ENCODE measurements at places on chromosomes 16 and 17.

- DNase-seq = no peak
Observed at GRCh38 chr16:69804297-69804696, 42.2 kb downstream of the WWP2 start.

GRCh38 chr16:78843978-78844377, 744.5 kb downstream of the WWOX start:
- DNase-seq = no peak

- no peak for DNase-seq
Observed at GRCh38 chr16:85940214-85940613, 41.3 kb downstream of the IRF8 start.

- DNase-seq = no peak
Observed at GRCh38 chr17:29709866-29710519, 87.3 kb upstream of the CORO6 start.

DNA sequence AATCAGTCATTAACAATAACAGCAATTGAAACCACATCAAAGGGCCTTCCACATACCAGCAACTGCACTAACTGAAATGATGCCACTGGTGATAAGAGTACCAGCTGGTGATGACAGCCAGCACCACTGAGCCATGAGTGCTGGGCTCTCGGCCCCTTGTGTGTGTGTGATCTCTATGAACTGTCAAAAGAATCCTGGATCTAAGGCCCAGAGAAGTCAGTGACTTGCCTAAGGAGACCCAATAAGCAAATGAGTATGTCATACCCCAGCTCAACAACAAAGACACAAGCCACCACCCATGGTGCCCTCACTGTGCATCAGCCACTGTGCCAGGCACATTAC, 220.9 kb downstream of the ZNF423 start:
- no peak for DNase-seq

DNA sequence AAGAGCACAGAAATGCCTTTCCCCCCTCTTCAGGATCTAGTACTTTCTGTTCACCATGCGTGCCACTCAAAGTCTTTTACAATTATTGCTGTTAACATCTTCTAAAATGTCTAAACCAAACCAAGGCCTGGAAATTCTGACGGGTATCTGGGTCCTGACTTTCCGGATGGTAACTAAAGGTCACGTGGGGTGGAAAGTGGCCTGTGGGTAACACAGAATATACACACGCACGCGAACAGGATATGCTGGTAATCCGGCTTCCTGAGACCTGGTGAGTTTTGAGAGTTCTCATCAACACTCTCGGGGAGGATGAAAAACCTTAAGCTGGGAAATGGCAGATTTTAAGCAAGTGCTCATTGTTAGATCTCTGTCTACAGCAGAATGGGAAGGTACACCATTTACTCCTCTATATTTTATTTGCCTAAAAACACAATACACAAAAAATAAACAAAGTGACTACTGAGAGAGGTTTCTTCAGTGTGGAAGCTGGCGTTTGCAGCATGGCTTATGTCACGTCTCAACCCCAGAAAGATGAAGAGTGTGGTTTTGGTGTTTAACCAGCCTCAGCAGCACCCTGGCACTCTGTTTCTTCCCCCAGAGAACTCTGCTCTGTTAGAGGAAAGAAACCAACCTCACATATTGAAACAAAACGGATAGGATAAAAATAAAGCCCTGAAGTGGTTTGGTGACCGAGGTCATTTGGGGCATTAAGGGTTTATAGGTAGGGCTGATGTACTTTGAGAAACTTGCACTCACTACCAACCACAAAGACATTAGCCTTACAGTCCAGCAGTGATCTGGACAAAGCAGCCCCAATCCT, 37.3 kb downstream of the SMG6 start:
- no peak for DNase-seq

DNA sequence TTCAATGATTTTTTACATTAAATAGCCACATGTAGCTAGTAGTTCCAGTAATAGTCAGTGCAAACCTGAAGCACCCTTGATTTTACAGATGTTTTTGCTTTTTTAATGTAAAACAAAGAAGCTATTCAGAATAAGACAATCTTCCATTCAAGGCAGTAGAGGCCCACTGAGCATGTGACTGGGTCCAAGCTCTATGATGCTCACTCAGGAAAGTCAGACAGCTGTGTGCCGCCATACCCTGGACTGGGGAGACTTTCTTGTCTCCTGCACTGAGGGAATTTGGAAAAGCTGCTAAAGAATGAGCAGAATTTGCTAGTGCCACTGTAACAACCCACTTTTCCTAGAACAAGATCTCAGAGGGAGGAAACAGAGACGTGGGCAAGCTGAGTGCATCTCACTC, 11.5 kb downstream of the CENPN start:
- no peak for DNase-seq

- DNase-seq = no peak
Observed at GRCh38 chr16:86635176-86635876, 57.0 kb downstream of the FOXL1 start.

DNA sequence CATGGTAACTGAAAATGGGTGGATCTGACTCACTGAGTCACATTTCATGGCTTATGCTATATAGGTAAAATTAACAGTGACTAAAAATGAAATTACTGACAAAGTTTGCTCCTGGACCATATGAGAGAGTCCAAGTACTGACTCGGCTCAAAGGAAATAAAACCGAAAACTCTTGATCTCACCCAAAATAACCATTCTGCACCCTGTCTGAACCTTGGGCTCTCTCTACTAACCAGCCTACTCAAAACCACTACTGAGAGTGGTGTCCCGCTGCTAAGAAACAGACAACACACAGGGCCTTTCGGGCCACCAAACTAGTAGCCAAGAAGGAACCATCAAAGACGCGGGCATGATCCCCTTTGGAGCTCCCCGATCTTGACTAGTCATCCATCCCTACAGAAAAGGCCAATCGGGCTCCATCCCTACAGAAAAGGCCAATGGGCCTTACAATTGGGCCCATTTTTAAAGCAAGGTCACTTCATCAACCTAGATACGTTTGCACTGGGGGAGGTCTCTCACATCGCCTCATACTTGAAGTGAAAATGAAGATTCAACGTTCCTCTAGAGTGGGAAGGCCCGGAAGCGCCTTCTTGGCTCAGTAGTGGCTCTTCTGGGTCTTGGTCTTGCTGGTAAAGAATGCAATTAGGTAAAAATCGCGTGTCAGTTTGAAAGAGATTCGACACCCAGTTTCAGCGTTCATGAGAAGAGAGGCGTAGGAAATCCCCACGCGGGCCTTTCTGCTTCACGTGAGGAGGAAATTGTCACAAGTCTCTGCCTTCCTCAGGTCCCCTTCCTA, 720 bp upstream of the ZPBP2 start:
- no peak for DNase-seq

DNA sequence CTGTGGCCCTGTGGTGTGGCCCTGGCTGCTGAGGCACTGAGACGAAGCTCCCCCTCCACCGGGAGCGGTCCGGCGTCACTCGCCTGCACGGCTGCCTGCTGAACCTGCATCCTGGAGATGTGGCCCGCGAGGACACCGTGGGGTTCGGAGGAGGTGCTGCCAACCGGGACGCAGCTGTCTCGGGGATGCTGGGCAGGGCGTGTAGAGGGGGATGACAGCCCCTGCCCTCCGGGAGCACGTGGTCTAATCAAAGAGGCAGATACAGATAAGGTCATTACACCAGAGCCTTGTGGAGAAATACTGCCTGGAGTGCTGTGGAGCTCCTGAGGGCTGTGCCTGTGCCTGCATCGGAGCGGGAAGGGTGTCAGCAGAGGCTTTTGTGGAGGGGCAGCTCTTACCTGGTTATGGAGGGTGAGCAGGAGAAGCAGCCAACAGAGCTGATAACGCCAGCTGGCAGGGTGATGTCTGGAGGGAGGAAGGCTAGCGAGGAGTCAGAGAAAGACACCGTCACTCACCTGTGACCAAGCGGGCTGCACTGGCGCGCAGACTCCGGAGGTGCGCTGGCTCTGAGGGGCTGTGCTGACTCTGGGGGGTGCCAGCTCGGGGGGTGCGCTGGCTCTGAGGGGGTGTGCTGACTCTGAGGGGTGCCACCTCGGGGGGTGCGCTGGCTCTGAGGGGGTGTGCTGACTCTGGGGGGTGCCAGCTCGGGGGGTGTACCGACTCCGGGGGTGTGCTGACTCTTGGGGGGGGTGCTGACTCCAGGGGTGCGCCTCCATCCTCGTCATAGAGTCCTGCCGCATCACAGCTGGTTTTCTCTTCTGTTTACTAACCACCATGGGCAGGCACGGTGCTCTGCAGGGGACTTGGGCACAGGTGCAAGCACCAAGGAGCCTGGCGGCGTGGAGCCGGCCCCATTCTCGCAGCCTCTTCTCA, 104.7 kb upstream of the CHMP6 start:
- no peak for DNase-seq

DNA sequence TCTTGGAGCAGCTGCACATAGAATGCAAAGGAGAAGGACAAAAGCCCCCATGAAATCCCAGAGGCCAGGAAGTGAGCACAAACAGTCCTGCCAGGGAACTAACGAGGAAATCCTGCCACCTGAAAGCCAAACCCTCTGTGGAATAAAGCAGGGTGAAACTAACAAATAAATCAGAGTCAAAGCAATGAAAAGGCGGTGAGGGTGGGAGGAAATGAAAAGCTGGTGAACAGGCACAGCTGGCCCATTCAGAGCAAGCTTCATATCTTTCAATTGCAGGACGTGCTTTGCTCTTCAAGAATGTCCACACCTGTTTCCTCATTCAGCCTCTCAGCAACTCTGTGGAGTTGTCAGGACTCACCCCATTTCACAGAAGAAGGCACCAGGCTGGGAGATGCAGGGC, 108.1 kb downstream of the ABCC12 start:
- DNase-seq = no peak

- no peak for DNase-seq
Observed at GRCh38 chr17:31289790-31290189, 7.2 kb downstream of the OMG start.

- DNase-seq = no peak
Observed at GRCh38 chr17:30586818-30587595, 109.8 kb downstream of the GOSR1 start.

DNA sequence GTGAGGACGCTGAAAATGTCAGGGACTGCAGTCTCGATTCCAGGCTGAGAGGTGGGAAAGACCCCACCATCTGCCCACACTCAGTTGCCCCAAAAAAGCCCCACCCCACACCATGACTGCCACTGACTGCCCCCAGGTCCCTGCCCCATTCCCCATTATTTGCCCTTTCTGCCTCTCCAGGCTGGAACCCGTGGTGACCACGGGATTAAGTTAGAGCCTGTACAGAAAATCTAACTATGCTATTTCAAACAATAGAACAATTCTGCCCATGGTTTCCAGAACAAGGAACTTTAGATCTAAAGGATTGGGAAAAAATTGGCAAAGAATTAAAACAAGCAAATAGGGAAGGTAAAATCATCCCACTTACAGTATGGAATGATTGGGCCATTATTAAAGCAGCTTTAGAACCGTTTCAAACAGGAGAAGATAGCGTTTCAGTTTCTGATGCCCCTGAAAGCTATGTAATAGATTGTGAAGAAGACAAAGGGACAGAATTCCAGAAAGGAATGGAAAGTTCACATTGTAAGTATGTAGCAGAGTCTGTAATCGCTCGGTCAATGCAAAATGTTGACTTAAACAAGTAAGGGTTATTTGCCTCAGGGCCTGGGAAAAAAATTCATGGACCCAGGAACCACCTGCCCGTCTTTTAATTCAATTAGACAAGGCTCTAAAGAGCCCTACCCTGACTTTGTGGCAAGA, 14.4 kb downstream of the FLYWCH1 start:
- DNase-seq = no peak

DNA sequence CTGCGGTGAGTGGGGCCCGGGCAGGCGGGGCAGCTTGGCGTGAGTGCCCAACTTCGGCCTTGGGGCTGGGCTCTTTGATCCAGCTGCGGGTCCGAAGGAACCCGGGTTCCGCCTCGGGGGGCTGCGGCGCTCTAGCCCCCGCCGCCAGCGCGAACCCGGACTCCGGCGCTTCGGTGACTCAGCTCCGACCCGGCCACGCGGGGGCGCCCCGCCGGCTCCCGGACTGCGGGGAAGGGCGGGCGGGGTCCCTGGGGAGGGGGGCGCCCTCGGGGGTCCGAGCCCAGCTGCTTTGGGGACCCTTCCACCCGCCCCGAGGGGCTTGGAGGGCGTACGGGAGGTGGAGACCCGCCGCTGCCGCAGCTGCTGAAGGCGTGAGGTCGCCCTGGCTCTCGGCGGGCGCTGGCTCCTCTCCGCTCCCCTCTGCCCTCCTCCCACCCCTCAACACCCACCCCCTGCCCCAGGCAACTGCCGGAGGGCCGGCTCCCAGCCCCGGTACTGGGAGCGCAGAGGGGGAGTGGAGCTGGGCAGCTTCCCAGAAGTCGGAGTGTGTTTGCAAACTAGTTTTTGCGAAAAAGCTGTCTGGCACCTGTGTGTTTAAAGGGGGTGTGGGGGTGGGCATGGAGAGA, 516 bp downstream of the CPNE2 start:
- DNase-seq = peak; percentile 50

DNA sequence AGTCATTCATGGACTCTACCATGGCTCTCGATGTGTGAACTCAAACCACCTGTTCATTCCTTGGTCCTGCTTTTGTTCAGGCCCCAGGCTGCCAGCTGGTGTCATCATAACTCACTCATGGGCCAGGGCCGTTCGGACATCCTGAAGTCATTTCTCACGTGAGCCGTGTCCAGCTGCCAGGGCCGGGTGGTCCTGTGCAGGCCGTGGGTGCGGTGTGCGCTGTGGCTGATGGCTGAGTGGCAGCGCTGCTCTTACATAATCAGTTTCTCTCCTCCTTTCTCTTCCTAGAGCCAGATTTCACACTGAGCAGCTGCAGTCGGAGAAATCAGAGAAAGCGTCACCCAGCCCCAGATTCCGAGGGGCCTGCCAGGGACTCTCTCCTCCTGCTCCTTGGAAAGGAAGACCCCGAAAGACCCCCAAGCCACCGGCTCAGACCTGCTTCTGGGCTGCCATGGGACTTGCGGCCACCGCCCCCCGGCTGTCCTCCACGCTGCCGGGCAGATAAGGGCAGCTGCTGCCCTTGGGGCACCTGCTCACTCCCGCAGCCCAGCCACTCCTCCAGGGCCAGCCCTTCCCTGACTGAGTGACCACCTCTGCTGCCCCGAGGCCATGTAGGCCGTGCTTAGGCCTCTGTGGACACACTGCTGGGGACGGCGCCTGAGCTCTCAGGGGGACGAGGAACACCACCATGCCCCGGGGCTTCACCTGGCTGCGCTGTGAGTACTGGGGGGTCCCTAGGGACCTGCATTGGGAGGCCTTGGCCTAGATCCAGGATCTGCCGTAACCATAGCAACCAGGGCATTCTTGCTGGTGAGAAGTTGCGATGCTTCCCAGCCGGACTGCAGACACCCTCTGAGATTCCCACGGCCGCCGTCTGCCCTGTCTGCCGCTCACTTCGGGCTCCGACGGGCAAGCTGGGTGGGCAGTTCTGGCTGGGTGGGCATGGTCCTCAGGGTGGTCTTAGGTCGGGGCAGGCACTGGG, at the start of gene IL34:
IL34 (plus strand) TSS at position 300 of the 982 bp plus-strand sequence; CDS start at position 689, 389 bp downstream.
- DNase-seq = no peak

Measured in bone marrow (tissue), 2 donors.